ENCODE measurements at places on chromosomes 2 and 18.

GRCh38 chr2:76427452-76427851 lies 716.7 kb upstream of the GCFC2 start:
- no peak for DNase-seq

GRCh38 chr2:137182071-137182470 lies 416.7 kb downstream of the THSD7B start:
- no peak for DNase-seq

- DNase-seq, result no peak
Measured at GRCh38 chr2:16943279-16943958, 277.8 kb upstream of the CYRIA start.

- DNase-seq, result no peak
Measured at GRCh38 chr18:52667463-52668065, 327.6 kb downstream of the DCC start.

Data from right cardiac atrium (tissue), 5 donors.